ENCODE measurements at places on chromosomes 4 and X.

DNA sequence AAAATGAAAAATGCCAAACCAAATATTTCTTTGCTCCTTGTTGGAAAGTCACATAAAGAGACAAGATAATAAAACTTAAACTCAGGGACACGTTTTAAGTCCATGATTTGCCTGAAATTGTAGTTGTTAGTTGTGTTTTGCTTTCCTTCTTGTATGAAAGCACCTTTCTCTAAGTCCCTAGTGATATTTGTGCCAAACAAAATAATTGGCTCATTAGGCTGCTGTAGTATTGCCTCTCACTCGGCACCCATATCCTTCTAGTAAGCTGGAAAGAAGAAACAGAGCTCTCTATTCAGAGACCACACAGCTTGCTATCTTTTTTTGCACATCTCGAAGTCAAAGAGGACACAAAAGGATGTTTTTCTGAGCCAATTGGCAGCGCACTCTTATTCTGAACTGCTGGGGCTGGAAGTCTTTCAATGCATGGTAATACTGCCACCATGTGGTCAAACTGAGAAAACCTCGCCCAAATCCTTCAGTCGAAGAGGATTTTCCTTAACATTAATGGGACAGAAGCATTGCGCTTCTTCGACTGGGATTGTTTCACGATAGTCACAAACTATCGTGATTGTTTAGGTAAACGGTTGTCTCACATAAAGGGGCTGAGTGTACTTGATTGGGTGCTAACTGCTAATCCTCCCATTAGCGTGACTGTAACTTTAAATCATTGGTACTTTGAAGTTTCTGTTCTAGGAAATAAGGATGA is 571.9 kb upstream of the LCORL start:
- DNase-seq, result peak; percentile 53

GRCh38 chr4:81369886-81370285 is 101.8 kb downstream of the RASGEF1B start:
- DNase-seq, result no peak

- no peak for DNase-seq
Measured at GRCh38 chr4:522911-523443, 24.0 kb downstream of the PIGG start.

- peak; percentile 4 for DNase-seq
Measured at GRCh38 chrX:151982222-151982621, 7.7 kb upstream of the GABRE start.

GRCh38 chr4:140617499-140618248 is 48.9 kb upstream of the UCP1 start:
- no peak for DNase-seq

Data from MV-4-11 (cell line).